Astrocyte of the cerebellum (primary cell): ENCODE measurements at places on chromosomes 2 and 18.

DNA sequence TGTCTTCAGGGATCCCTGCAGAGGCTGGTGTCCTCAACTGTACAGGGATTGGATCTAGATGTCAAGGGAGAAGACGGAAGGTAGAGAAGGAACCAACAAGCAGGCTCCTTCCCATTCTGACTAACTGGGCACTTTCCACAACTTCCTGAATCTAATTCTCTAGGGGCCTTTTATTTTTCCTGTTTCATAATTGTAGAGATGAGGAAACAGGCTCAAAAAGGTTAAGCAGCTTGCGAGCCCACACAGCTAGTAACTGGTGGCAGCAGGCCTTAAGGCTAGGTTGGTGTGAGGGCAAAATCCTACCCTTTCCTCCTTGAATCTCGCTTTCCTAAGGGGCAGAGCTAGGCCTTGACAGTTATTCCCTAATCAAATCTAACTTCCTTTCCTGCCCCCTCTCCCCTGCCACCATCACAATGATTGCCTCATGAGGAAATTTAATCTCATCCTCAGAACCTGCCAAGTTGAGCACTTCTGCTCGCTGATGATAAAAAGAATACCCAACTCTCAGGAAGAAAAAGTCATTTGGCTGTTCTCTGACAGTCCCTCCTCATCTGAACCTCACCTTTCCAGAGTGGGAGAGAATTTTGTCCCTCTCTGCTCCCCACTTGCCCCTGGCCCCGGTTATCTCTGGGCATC, 35.7 kb upstream of the POLE4 start:
- no peak for DNase-seq

DNA sequence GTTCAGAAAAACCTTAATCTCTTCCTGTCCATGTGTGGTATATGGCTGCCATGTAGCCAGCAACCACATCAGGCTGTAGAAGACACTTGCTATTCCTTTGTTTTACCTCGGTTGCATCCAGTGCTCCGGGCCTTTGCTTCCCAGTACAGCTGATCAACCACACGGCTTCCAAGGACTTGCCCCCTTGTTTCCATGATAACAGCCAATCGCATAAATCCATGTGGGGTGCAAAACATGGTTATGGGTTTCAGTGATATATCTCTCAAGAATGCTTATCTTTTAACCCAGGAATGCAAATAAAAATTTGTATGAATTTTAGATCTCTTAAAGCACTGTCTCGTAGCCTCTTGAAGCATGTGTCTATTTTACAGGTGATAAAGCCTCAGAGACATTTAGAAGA, 118.3 kb downstream of the MGAT5 start:
- DNase-seq: peak; percentile 37

DNA sequence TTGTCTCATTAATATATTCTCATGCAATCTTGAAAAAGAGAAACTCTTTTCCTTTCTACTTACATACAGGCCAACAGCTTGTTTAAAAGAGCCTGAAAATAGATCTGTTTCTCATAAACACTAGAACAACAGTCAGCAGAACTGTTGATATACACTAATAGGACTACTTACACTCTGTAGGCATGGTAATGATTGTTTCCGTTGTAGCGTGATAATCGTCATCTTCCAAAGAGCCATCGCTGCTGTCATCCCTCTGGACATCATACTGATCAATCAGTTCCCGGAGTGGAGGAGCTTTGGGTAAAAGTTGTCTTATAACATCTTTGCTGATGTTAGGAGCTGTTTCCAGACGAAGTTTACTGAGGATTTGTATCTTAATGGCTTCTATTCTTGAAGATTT, 476 bp downstream of the MSTN start:
- no peak for DNase-seq

DNA sequence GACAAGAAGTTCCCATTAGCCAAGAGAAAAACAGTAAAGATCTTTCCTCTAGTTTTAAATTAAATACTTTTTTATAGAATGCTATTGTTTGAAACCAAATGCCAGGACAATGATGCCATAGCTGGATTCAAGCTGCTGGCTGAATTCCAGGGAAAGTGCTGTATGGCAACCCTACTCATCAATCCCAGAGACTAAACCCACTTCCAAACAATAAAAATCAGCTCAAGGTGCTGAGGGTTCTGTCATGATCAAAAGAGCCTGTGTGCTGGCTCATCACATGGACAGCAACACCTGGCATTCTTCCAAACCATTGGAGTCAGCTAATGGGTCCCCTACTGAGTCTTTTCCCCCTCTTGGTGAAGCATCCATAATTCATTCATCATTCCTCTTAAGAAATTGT, 53.7 kb upstream of the PARD3B start:
- peak; percentile 16 for DNase-seq

- no peak for DNase-seq
Measured at GRCh38 chr18:73646196-73646595, 501.4 kb downstream of the FBXO15 start.

- DNase-seq: peak; percentile 88
Measured at GRCh38 chr2:158953926-158954763, 14.3 kb upstream of the TANC1 start.

DNA sequence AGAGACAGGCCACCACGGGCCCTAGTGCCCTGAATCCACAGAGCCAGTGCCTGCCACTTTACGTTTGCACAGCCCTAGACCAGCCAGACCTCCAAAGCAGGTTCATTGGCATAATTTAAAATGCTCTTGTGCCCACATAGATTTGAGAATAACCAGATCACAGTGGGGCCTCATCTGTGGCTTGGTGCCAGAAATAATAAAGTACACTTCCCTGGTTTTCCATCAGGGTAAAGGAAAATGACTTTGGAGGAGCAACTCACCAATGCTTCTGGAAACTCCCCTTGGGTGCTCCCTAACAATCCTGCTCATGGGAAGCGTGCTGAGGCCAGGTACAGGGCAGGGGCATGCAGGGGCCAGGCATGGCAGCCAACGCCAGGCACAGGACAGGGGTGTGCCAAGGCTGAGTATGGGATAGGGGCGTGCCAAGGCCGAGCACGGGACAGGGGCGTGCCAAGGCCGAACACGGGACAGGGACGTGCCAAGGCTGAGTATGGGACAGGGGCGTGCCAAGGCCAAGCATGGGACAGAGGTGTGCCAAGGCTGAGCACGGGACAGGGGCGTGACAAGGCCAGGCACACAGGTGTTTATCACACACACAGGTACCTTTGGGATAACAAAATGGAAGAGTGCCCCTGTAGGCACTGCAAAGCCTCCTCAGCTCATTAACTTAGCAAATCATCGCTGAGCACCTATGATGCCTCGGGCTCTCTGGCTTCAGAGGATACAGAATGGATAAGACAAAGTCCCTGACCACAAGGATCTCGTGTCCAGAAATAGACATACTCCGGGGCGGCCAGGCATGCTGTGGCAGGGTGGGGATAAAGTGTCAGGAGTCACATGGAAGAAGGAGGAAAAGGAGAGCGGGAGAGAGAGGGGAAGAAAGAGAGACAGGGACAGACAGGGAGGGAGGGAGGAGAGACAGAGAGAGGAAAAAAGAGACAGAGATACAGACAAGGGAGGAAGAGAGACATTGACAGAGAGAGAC, 334.7 kb downstream of the EIPR1 start:
- DNase-seq: no peak
